NCI-H1092 treated with DMSO at 0.1 percent for 48 hours (cell line): ENCODE measurements at places on chromosomes 1 and 21.

- DNase-seq = peak; percentile 72
Measured at GRCh38 chr1:27349784-27350662, 8.2 kb downstream of the SYTL1 start.

GRCh38 chr1:119347858-119348257 is 20.7 kb upstream of the HAO2 start:
- no peak for DNase-seq

GRCh38 chr1:201460814-201461644 is 8.0 kb downstream of the PHLDA3 start:
- no peak for DNase-seq

DNA sequence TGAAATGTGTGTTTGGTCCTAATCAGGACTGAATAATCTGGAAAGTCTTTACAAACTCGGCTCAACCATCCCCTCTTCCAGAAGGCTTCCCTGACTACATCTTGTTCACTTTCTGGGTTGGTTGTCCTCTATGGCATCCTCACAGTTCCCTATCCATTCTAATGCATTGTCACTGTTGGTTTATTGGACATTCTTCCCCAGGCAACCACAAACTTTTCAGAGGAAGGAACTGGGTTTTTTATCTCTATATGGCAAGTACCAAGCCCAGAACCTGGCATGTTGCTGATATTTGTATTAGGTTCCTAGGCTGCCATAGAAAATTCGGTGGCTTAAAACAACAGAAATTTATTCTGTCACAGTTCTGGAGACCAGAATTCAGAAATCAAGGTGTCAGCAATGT is 363.5 kb upstream of the ST6GALNAC5 start:
- DNase-seq = no peak

DNA sequence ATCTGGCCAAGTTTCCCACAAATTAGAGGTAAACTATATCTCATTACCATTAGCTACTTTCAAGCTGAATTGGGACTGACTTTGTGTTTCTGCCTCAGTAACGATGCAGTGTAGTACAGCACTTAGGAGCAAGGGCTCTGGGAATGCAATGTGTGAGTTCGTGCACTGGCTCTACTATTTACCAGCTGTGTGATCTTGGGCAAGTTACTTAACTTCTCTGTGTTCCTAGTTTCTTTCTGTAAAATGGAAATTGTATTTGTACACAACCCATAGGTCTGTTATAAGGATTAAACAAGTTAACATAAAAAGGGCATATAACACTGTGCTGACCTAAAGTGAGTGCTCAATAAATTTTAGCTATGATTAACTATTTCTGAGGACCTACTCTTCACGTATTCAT is 65.0 kb upstream of the CSF1 start:
- no peak for DNase-seq

DNA sequence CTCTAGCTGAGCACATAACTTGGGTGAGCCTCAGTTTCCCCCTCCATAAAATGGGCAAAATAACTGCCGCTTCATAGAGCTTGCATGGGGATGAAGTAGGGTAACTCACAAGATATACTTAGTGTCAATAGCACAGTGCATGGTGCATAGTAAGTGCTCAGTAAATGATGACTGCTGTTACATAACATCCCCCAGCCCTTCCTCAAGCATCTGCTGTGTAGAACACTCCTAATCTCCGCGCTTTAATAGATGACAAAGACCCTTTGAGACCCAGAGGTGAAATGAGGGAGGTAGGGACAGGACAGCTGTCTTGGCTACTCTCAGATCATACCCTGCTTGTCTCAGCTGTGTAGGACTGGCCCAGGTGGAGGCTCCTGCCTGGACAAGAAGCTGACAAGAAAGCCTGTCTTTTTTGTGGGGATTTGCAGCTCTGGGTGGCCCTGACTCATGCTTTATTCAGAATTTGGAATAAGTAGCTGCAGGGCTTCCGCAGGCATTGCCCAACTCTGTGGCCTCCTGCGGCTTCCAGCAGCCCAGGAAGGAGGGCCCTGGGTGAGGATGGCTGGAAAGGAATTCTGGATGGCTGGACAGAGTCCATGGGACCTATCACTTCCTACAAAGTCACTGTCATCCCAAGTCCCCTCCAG is 20.7 kb upstream of the PADI4 start:
- DNase-seq = no peak

GRCh38 chr1:21823980-21824702 is 12.1 kb downstream of the LDLRAD2 start:
- DNase-seq = no peak

GRCh38 chr1:61531716-61532115 is 193.2 kb downstream of the TM2D1 start:
- DNase-seq = no peak

DNA sequence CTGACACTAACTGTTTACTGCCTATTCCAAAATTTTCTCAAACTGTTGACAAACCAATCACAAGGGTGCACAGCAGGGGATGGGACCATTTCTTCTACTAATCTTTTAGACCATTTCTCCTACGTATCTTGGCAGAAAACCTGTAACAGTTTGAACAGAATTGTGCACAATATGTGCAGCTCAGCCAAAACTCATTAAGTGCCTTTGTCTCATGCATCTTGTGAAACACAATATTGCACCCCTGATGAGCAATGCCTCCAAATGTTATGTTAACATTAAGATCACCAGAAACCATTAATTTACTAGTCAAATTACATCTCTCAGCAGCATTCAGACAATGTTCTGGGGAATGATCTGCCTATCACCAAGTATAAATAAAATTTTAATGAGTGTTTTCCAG is 247.5 kb downstream of the NRIP1 start:
- no peak for DNase-seq

- DNase-seq = no peak
Measured at GRCh38 chr1:13782634-13783360, 82.8 kb downstream of the PRDM2 start.

GRCh38 chr1:161676441-161676840 is 13.5 kb downstream of the FCGR2B start:
- no peak for DNase-seq

DNA sequence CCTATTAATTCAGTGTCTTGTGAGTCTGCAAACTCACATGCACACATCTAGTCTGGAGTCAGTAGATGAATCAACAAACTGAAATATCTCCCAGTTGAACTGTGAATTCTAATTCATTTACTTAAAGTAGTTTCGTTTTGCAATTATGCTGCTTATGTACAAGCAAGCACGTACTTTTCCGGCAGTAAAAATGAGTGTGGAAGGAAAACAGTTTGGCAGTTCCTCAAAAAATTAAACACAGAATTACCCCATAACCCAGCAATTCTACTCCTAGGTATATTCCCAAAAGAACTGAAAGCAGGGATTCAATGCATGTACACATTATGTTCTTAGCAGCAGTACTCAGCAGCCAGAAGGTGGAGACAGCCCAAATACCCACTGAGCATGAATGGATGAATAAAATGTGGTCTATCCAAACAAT is 49.3 kb downstream of the GNB1 start:
- DNase-seq = no peak

DNA sequence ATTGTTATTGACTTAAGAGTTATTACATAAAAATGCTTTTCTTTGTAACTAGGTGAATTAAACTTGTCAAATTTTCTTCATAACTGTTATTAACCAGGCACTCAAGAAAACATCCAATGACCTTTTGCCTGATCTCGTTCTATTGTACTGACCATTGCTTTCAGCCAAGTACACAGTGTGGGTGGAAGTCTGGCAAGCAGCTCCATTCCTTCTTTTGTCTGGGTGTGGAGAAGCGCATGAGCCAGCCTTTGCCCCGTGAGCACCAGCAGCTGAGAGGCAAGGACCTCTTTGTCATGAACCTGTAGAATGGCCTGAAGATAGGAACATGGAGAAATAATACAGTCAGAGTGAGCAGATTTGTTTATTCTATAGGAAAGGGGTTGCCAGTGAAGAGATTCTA is 57.5 kb downstream of the IARS2 start:
- DNase-seq = no peak

DNA sequence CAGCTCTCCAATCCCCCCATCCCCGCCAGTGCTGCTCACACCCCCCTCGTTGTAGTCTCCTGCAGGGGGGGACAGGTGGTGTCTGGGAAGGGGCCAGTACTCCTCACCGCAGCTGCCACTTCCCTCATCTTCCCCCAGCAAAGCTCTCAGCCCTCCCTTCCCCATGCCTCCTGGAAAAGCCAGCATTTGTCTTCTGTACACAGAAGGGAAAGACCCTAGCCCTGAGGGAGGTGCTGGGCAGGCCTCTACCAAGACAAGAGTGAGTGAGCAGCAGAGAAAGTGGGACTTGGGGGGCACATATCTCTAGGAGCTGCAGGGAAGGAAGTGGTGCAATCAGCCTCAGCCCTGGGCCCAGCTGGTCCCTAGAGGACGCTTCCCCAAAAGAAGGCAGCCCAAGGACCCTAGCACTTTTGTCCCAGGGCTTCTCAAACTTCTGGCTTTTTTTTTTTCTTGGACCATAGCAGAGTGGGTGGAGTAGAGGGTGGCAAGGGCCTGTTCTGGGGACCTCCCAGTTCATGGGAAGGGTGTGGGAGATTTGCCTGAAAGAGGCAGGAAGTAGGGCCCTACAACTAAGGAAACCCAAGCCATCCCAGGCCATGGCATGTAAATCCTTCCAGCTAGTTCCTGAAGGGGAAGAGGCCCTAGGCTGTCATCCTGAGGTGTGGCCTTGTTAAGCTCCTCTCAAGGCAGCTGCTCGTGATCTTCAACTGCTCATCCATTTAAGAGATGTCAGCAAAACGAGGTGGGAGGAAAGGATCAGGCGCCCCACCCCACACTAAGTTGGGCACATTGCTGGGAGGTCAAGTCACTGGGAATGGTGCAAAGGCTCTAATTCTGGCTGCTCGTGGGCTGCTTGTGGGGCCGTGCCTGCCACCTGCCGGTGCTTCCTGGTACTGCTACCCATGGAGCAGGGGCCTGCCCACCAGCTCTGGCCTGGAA is 12.6 kb downstream of the ZC3H12A start:
- peak; percentile 56 for DNase-seq

GRCh38 chr21:45845063-45845769 is 136.4 kb upstream of the COL6A1 start:
- DNase-seq = no peak

DNA sequence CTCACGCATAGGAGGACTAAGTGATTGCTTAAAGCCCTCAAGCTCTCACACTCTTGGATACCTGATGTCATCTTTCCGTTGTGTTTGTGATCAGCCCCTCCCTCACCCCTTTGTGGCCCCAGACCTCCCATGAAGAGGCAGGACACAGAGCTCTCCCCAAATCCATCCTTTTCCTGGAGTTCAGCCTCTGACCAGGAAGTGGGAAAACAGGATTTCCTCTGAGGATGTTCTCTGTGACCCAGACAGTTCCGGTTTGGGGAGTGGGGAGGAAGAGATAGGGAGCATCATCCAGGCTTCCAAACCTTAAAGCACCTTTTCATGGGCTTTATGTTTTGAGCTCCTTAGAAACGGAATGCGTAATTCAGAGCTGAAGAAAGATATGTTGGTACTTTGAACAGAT is 11.9 kb upstream of the TAL1 start:
- DNase-seq = no peak

DNA sequence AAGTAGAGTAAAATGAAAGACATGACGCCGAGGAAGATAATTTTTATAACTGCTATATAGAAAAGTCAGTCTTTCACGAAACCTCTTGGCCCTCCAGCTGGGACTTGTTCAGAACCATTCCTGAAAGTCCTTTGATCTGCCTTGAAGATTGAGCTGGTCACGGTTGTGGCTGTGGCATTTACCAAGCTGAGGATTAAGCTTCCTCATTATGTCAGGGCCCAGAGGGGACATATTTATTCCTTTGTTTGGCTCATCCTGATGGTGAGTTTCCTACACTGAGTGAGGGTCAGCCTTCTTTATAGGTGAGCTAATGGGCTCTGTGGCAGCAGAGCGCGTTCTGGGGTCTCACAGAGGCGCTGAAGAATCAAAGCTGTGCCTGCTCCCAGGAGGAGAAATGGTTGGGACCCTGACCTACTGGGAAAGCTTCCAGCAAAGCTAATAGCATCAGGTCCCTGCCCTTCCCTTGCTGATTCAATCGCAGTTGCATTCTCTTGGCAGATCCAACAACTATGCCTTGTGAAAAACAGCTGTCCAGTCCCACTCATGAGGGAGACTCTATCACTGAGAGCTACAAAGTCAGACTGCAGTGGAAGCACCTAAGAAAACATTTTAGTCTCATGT is 43.2 kb upstream of the PBX1 start:
- DNase-seq = peak; percentile 10

DNA sequence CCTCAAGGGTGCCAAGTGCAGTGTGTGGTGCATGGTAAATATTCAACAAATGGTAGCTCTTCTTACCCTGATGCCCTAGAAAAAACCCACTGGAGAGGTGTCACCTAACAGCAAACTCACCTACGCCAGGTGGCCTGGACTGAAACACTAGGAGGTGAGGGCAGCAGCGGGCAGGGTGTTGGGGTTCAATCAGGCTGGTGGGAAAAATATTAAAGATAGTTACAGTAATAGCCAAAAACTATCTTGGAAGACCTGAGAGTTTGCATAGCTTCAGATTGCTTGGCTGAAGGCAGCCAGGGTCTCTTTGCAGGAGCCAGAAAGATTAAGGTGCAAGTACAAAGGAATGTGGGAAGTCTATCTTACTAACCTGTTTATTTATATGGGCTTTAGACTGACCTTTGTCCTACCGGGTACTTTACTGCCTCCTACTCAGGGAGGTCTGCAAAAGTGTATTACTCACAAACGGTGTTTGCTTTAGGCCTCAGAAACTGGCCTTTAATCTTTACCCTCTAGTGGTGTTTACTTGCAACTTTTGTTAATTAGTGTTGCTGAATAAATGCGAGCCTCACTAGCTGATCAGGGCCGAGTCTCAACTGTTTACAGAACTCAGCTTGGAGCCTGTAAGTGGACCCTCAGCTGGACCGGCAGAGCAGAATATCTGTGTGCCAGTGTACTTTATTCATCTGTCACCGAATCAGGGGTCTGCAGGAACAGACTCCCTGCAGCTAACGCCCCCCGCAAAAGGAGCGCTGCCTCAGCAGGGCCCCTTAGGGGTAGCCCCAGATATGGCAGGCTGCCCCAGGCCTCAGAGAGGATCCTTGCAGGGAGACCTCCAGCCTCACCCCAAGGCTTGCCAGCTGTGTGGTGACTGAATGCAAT is 63.9 kb downstream of the SYF2 start:
- no peak for DNase-seq

DNA sequence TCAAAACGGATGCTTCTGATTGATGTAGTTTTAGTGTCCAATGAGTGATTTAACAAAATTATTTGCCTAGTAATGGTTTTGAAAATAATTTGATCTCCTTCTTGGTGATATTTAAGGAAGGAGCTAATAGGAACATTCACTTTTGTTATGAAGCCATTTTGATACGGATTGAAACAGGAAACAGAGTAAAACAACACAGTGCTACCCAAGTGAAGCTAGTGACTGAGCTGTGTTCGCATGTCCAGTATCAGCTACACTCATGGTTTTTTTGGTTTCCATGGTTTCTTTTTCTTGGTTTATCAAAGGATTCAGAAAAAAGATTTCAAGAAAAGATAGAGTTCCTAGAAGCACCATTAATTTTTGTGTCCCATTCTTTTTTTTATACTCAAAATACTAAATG is 40.1 kb upstream of the PLEKHO1 start:
- no peak for DNase-seq

- no peak for DNase-seq
Measured at GRCh38 chr1:205792961-205793673, 17.8 kb upstream of the RAB29 start.

DNA sequence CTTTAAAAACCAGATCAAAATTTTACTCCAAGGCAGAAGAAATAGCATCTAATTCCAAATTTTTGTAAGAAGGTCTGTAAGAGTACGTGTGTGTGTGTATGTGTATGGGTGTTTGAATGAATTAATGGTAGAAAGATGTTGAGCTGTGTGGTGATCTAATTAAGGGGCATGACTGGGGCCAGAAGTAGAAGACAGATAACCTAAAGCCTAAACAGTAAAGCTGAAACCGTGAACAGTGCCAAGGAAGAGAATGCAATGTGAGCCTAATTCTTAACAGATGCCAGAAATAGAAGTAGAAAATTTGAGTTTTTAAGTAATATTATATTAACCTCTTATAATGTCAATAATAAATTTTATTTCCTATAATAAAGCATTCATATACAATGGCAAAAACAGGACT is 38.2 kb downstream of the BRINP3 start:
- DNase-seq = no peak
